ENCODE measurements at places on chromosomes 3 and 15.

DNA sequence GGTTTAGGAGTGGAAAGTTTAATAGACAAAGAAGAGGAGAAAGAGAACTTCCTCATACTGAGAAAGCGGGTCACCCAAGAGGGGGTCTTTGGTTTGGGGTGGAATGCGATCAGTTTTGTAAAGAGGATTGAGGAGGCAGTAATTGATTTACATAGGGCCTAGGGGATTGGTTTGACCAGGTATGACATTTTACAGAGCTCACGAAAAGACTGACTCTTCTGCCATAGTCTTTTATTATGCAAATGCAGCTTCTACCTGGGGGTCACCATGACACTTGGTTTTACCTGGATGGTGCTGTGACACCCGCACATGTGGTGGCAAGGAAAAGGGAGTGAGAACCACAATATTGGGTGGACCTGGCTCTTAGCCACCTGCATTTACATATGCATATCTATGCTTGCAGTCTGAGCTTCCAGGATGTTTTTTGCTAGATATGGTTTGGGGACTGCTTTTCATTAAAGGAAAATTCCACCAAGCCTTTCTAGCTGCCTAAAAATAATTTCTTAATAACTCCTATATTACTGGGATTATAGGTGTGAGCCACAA is 6.9 kb upstream of the NME9 start:
- no peak for DNase-seq

DNA sequence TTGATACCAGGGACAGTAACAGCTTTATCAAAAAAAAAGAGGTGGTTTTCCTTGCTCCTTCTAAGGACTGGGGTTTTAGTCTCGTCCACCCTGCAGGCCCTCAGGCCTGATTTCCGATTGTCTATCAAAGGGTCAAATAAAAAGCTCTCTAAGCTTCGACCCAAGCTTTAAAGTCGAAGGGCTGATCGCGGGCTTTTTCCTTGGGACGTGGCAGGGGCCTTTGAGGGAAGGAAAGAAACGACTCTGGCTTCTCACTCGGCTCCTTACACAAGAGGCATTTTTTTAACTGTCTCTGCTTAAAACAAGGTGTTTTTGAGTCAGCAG is 354 bp upstream of the KLHL24 start:
- DNase-seq = no peak

DNA sequence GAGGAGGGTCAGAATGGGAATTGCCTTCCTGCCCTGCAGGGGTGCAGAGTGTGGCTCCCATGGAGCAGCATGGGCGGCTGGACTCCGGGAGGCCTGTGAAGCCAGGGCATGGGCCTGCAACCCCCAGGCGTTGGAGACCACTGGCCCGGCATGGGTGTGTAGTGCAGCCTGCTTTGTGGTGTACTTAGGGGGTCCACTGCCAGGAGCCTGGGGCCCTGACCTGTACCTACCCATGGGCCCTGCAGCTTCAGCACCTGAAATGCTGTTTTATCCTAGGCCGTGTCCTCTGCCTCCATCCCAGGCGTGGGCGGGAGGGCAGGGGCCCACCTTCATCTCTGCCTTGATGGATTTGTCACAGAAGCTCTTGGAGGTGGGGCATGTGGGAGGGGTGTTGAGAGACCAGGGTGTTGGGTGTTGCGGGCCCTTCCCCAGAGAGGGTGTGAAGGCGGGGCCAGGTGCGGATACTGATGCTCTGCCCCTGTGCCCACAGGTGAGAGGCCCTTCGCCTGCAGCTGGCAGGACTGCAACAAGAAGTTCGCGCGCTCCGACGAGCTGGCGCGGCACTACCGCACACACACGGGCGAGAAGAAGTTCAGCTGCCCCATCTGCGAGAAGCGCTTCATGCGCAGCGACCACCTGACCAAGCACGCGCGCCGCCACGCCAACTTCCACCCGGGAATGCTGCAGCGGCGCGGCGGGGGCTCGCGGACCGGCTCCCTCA is 45.0 kb downstream of the KLF13 start:
- no peak for DNase-seq

DNA sequence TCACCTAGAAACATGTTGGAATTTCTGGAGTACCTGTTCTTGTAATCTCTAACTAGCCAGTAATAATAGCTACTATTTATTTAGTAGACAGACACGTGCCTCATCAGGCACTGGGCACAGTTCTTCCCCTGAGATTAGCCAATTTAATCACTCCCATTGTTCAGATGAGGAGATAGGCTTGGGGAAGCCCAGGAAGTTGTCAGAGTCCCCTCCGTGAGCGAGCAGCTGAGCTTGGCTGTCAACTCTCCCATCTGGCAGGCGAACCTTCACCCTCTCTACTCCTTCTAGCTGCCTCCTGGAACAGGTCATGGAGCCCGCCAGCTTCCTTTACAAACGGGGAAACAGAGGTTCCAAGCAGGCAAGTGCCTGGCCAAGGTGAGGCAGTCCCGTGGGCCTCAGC is 31.1 kb upstream of the FGD5 start:
- no peak for DNase-seq

DNA sequence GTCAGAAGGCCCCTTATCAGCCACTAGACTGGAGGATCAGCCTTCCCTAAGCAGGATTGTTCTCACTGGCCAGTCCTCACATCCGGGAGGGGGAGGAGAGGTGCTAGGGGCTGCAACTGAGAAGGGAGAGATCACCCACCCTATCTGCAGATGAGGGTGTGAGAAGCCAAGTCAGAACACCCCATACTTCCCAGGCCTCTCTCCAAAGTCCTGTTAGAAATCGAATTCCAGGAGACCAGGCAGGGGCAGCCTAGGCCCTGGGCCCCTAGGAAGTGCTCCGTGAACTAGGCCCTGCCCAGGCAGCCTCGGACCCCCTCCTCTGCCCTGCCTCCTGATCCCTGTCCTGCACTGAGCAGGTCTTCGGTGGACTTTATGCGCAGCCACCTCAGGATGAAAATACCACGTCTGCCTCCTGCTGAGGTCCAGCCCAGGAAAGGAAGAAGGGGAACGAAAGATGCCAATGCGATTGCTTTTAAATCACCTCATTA is 933 bp downstream of the DZIP1L start:
- DNase-seq = no peak

DNA sequence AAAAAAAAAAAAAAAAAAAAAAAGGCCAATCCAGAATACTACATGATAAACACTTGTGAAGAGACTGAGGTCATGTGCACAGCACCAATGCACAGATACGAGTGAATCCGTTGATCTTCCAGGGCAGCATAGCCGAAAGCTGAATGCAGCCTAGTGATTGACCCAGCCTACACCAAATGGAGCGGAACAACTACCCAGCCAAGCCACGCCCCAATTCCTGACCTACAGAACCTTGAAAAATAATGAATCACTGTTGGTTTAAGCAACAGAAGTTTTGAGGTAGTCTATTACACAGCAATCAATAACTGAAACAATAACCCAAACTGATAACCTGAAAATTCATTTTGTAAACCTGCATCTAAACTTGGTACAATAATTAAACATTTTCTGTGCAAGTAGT is 361.0 kb downstream of the FHIT start:
- DNase-seq = no peak

GRCh38 chr15:92023965-92024364 is 170.5 kb downstream of the SLCO3A1 start:
- DNase-seq = no peak

DNA sequence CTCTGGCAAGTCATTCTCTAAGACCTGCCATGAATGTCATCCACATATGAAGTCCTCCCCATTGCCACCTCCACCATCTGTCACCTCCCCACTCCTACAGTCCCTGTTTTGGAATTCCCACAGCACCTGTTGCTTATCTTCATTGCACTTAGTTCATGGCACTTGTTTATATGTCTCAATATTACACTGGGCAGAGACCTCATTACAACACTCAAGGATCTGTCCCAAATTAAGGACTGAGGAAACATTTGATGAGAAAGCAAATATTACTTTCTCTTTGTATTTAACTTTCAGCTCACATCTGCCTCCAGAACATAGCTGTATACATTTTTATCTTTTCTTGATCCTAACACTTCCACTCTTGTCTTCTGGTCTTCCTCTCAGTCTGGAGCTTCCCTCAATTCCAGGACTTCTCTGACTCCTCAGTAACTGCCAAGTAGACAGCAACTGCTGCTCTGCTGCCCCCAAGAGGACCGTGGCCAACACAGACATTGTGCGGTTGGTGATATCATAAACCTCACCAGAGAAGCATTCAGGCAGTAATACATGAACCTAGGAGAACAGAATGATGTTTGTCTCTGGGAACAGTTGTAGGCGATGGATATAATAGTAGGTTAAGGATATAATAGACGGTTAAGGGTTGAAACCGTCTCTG is 45.0 kb upstream of the FGF12 start:
- DNase-seq = no peak

- DNase-seq = no peak
These were observed 11.0 kb upstream of the ARL14 start for GRCh38 chr3:160665784-160666526.

GRCh38 chr15:94240480-94240879 is 9.1 kb downstream of the MCTP2 start:
- DNase-seq = no peak

DNA sequence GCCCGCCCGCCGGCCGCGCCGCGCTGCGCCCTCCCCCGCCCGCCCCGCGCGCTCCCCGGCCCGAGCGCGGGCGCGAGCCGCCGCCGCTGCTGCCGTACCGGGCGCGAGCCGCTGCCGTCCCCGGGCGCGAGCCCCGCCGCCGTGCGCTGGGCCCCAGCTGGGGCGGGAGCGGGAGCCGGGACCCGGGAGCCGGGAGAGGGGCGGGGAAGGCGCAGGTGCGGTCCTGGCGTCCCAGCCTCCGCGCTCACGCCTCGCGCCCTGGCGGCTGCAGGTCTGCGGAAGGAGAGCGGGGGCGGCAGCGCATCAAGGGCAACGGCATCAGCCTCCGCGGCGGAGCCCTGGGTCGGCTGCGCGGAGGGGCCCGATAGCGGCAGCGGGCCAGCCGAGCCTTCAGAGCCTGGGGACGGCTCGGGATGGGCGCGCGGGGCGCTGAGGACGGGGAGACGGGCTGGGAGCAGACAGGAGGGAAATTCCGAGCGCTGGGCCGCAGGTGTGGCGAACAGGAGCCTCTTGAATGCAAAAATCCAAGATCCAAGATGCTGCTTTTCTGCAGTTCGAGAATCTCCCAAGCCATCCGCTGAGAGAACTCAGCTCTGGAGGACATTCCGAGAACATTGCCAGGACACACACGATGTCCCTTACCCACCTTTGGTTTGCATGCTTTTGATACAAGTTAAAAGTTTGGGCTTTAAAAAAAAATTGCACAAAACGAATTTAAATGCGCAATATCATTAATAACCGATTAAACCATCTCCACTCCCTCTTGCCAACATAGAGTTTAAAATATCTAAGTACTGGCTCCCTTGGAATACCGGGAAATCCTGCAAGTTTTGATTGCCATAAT is 251.1 kb downstream of the TJP1 start:
- no peak for DNase-seq

DNA sequence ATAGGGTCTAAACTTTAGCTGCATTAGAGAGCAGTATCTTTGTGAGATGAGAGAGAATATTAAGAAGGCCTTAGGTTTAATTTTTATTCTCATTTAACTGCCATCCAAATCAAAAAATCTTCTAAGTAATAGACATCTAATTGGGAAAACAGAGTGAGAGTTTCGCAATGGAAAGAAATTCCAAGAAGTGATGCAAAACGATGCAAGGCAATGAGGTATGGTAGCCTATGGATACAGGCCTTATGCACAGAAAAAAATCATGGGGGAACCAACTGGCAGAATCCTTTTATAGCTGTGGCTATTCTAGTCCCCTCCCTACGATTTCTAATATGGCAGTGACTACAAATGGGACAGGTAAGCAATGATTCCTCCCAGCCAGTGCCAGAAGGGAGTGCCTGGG is 225.9 kb downstream of the GREM1 start:
- no peak for DNase-seq

DNA sequence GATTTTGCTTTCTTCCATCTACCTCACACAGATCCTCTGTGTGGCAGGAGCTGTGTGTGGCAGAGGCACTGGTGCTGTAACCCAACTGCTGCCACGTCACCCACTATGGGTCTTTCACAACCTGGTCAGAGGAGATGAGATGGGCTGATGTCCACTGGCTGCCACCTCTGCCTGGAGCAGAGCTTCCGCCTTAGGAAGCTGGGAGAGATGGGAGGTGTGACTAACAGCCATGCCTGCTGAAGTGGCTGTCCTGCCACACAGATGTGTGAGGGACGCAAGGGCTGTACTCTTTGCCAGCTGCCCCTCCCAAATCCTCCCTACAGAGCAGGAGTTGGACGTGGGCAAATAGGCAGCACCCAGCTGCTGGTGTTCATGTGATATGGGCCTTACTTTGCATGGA is 329.5 kb downstream of the GABRB3 start:
- no peak for DNase-seq

- no peak for DNase-seq
These were observed 769.0 kb upstream of the NR2F2 start for GRCh38 chr15:95561463-95561862.
